ENCODE measurements at places on chromosomes 3 and 15.

GRCh38 chr15:34889476-34889875 lies 80.1 kb downstream of the AQR start:
- peak; percentile 47 for DNase-seq

DNA sequence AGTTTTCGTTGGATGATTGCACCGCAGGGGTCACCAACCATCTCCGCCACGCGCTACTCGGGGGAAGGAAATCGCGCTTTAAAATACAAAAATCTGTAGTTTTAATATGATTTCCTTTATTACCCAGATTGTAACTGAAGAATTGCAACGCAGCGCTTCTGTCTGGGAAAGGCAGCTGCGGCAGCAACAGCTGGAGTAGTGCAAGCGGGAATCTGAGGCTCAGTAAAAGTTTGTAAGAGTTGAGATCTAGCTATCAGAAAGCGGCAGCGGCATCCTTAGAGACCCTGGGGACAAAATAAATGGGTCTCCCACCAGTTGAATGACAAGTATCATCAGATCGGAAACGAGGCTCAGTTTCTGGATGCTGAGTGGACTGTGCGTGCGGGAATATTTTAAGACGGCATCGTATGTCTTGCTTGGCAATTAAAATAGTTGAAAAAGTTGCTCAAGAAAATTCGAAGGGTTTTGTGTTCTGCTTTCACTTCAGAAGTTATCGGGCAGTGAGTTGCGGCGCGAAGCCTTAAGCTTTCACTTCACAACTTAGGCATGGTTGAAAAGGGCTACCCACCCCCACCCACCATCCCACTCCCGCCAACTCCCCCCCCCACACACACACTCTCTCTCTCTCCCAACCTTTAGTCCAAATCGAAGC lies 2.7 kb downstream of the MECOM start:
- DNase-seq = peak; percentile 22

DNA sequence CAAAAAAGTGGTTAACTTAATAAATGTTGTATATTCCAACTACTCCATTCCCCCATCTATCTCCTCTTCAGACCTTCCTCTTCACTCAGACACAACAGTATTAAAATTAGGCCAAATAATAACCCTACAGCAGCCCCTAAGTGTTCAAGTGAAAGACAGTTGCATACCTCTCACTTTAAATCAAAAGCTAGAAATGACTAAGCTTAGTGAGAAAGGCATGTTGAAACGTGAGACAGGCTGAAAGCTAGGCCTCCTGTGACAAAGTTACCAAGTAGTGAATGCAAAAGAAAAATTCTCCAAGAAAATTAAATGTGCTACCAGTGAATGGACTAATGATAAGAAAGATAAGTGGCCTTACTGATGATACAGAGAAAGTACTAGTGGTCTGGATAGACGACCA lies 71.7 kb downstream of the ANKRD28 start:
- DNase-seq = peak; percentile 20

DNA sequence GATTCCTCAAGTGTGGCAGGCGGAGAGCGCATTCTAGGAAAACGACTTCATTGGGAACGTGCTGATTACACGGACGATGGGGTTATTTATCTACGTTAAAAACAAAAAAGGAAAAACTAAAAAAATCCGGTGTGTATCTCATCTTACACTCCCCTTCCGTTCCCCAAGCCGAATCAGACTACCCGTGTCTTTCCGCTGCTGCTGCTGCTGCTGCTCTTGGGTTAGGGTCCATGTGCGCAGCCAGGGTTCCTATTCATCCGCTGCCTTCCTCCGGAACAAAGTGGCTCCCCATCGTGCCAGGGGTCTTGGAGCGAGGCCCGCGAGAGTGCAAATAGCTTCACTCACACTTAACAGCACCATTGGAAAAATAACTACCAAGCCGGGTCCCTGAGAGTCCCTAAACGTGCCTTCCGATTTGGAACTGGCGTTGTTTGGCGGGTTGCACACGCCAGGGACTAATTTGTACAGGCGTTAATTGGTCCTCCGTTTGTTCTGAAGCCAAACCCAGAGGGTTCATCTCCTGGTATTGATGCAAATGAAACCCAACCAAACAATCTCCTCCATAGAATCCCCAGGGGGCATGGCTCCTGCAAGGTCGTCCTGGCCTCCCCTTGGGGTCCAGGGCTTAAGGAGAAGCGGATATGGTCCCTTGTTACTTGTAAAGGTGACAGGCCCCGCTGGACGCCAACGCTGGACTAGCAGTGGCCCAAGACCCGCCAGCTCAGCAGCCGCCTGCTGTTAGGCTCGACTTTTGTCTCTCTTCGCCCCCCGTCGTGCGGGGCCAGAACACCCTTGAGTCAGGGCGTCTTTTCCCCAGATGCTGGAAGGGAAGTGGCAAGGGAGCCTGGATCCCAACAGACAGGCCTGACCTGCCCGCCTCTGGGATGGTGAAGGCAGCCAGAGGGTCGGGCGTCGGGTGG lies 11.0 kb upstream of the ONECUT1 start:
- no peak for DNase-seq

GRCh38 chr3:197593046-197593380 lies 37.2 kb upstream of the BDH1 start:
- DNase-seq = no peak

DNA sequence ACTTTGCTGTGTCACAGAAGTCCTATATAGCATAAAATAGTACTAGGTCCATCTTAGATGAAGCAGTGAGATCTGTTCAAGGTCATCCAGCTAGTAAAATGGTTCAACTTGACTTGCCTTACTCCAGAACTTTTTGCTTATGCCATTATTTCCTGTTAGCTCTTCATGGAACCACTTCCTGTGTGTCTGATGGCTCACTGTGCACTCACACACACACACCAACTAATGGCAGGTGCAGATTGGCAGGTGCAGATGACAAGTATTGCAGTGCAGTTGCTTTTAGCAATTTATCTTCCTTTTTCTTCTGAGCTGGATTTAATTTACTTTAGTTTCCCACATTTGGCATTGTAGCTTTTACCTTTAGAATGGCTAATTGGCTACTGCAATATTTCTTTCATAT lies 29.8 kb downstream of the GOLGA8S start:
- no peak for DNase-seq

- DNase-seq = peak; percentile 57
Measured at GRCh38 chr3:25604107-25604805, 60.5 kb downstream of the TOP2B start.

GRCh38 chr3:193831495-193832455 lies 238.8 kb downstream of the OPA1 start:
- DNase-seq = no peak

DNA sequence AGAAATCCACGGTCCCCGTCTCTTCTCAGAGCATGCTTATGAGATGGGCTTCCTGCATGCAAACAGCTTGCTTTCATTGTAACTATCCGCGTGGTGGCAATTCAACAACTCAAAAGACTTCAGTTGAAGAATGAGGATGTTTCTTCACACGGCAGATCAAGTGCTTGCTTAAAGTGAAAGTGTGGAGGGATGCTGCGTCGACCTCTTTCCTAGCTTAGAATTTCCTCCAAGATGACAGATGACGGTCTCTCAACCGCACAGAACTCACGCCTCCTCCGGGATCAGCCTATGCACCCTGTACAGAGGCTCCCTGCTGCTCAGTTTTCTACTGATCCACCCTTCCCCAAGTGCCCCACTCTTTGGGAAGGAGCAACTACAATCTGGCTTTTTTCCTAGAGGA lies 47.8 kb downstream of the PCSK6 start:
- DNase-seq = peak; percentile 13

DNA sequence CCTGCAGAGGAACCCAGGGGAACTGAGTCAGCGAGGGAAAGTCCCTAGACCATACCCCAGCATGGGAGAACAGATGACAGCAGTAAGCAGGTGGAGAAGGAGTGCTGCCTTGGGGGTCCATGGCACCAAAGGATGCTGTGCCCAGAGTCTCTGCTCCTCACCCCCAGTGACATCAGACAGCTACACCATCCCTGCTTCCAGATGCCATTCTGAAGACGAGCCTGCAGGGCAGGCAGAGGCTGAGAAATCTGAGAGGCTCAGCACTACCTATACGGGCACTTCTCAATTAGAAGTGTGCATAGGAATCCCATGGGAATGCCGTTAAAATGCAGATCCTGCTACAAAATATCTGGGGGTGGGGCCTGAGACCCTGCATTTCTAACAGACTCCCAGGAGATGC lies 211.3 kb upstream of the NSMCE3 start:
- no peak for DNase-seq

DNA sequence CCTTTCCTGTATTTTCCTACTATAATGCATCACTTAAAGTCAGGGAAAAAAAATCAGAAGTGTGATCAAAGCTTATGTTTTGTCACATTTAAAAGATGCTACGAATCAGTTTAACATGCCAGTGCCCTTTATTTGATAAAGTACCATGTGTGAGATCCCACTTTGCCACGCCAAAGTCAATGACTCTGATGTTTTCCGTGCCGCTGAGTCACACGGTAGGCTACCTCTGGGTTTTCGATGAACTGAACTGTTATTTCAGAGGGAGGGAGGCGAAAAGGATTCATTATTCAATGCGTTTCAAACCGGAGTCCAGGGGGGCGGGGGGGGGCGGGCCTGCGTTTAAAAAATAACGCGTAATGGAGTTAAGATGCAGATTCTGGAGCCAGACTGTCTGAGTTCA lies 203.0 kb downstream of the ABHD5 start:
- no peak for DNase-seq

DNA sequence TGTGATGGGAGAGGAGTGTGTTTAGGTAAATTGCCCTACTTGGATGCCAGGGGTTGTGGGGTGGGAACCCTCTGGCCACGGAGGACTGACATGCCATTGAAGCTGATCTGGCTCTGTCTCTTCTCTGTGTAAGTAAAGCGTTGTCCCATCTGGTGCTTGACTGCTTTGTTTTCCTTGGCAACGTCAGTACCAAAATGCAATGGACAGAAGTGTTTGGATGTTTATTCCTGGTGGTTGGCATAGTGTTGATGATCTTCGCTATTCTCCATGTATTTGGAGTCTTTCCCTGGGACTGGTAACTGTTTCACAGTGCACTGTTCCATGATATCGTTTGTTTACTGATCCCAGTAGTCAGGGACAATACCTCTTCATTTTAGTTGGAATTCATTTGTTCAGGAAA lies 130.5 kb upstream of the MCTP2 start:
- no peak for DNase-seq
